ENCODE measurements at places on chromosomes 4 and X.
A peak's percentile ranks its signal among the peaks of the same experiment; 100 is the strongest.

DNA sequence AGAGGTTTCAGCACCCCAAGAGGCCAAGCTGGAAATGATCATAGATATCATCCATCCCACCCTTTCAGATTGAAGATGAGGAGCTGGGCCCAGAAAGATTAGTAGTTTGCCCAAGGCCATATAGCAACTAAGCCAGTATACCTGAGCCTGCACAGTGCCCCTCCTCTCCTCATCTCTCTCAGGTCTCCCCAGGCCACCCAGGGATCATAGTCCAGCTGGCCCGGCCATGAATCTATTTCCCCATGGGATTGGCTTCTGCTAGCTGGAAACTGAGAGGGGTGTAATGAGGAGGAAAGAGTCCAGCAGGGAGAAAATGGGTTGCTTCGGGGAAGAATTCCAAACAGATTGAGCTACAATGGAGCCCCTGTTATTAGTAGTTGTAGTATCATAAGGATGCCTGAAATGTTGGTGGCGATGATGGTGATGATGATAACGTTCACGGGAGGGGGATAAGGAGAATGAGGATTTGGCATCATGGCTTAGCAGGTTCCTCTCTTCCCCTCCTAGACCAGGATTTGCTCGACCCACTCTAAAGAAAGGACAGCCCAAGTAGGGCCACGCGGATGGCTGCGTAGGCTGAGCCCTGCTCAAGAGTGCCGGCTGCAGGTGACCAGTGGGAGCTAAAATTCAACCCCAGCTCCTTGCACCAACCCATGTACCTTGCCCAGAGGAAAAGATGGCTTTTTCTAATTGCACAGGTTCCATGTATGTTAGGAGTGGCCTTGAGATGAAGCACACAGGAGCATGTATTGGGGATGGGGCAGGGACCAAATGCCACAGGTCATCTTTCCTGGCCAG is 117.8 kb upstream of the PJA1 start:
- no peak for DNase-seq
- H3K27me3 ChIP-seq, result peaks cover 49% of the 10 kb centered on the region
- peaks cover 4% of the 10 kb centered on the region for H3K4me1 ChIP-seq
- no peaks in the 10 kb centered on the region for H3K36me3 ChIP-seq

- H3K4me1 ChIP-seq, result no peaks in the 10 kb centered on the region
- no peak overlapping the region for H3K4me3 ChIP-seq
- H3K27me3 ChIP-seq, result peaks cover 13% of the 10 kb centered on the region
- no peak for DNase-seq
- H3K36me3 ChIP-seq, result no peaks in the 10 kb centered on the region
Observed at GRCh38 chrX:151287954-151288353, 109.1 kb upstream of the VMA21 start.

GRCh38 chr4:73862322-73862721 is 6.9 kb upstream of the CXCL1 start:
- no peak overlapping the region for H3K27ac ChIP-seq
- no peaks in the 10 kb centered on the region for H3K36me3 ChIP-seq
- H3K4me1 ChIP-seq, result no peaks in the 10 kb centered on the region
- H3K4me3 ChIP-seq, result no peak overlapping the region
- H3K27me3 ChIP-seq, result peaks cover 2% of the 10 kb centered on the region

DNA sequence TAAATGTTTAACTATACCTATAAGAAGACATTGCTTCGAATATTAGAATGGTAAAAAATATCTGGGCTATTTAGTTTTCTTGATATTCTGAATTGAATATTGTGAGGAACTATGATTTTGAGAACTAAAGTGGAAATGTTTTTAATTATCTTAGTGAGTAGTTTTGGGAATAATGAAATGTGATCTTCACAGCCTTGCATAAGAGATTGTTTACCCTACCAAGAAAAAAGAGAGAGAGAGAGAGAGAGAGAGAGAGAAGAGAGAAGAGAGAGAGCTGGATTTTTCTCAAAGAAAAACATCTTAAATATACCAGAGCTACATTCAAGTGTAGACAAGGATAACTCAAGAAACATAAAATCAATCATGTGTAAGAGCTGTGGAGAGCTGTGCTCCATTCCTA is 148.7 kb upstream of the MAD2L1 start:
- H3K4me1 ChIP-seq, result no peaks in the 10 kb centered on the region
- H3K4me3 ChIP-seq, result no peak overlapping the region
- no peak for DNase-seq
- peaks cover 4% of the 10 kb centered on the region for H3K27me3 ChIP-seq

- peaks cover 35% of the 10 kb centered on the region for H3K27me3 ChIP-seq
- no peaks in the 10 kb centered on the region for H3K4me1 ChIP-seq
- H3K36me3 ChIP-seq, result no peaks in the 10 kb centered on the region
- DNase-seq, result no peak
Observed at GRCh38 chr4:150070464-150071170, 7.6 kb upstream of the DCLK2 start.

GRCh38 chr4:138275963-138276621 is 33.9 kb upstream of the SLC7A11 start:
- no peak overlapping the region for H3K4me3 ChIP-seq
- DNase-seq, result no peak
- no peaks in the 10 kb centered on the region for H3K27me3 ChIP-seq
- no peaks in the 10 kb centered on the region for H3K36me3 ChIP-seq

- no peak for DNase-seq
- no peaks in the 10 kb centered on the region for H3K27me3 ChIP-seq
Observed at GRCh38 chr4:173909294-173909693, 374.2 kb downstream of the FBXO8 start.

DNA sequence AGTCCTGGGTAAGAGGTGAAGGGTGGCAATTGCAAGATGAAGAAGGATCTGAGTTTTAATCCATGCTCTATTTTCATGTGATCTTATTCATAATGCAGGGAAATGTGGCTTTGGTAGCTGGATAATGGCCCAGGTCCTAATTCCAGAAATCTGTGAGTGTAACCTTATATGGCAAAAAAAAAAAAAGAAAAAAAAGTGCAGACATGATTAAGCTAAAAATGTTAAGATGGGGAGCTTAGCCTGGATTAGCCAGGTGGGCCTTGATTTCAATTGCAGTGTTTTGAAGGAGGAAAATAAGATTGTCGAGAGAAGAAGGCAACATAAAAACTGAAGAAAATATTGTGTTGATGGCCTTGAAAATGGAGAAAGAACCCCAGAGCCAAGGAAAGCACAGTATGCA is 867.7 kb upstream of the HS3ST1 start:
- no peaks in the 10 kb centered on the region for H3K4me1 ChIP-seq
- H3K36me3 ChIP-seq, result no peaks in the 10 kb centered on the region
- no peak overlapping the region for H3K27ac ChIP-seq

GRCh38 chrX:154471839-154472684 is 7.0 kb downstream of the LAGE3 start:
- no peak overlapping the region for H3K27ac ChIP-seq
- H3K4me1 ChIP-seq, result peaks cover 4% of the 10 kb centered on the region
- H3K4me3 ChIP-seq, result no peak overlapping the region
- peaks cover 5% of the 10 kb centered on the region for H3K27me3 ChIP-seq
- peaks cover 52% of the 10 kb centered on the region for H3K36me3 ChIP-seq

DNA sequence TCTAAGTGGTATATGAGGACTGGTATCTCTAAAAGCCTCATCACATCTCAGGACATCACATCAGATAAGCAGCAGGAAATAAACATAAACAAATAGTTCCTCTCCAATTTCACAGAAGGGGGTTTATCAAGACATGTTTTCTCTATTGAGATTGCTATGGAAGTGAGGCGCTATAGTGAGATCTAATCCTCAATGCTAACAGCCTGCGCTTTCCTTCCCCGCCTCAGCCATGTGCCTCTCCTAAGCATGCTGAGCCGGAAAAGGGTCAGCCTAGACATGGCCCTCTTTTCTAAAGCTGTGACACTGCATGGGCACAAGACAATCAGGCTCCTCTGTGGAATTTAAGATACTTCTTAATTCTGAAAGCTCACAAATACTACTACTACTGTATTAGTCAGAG is 286.1 kb downstream of the INPP4B start:
- peak overlapping the region; percentile 27 for H3K27ac ChIP-seq
- H3K27me3 ChIP-seq, result no peaks in the 10 kb centered on the region
- peak overlapping the region; percentile 61 for H3K4me3 ChIP-seq
- H3K36me3 ChIP-seq, result peaks cover 6% of the 10 kb centered on the region
- no peak for DNase-seq

DNA sequence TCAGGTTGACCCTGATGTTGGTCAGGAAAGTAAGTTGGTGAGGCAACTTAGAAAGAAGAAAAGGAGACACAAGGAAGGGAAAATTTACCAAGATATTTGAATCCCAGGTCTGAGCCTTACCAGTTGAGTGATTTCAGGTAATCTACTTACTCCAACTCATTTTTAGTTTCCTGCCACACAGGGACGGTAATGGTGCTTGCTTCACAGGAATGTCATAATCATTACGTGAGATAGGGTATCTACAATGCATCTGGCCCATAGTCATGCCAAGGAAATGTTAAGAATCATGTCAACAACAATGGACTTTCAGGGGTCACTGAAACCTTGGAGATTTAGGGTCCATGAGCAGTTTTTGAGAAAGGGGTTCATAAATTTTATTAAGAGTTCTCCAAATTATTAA is 195.4 kb upstream of the HHIP start:
- no peak for DNase-seq
- no peaks in the 10 kb centered on the region for H3K36me3 ChIP-seq
- H3K4me1 ChIP-seq, result no peaks in the 10 kb centered on the region
- H3K4me3 ChIP-seq, result no peak overlapping the region
- H3K27ac ChIP-seq, result no peak overlapping the region
- H3K27me3 ChIP-seq, result no peaks in the 10 kb centered on the region
